ENCODE measurements at places on chromosomes 3 and 15. TPM values are rescaled to one million over a fixed set of nuclear protein-coding genes. Genes with fewer than 3 reads are reported as not detected.

DNA sequence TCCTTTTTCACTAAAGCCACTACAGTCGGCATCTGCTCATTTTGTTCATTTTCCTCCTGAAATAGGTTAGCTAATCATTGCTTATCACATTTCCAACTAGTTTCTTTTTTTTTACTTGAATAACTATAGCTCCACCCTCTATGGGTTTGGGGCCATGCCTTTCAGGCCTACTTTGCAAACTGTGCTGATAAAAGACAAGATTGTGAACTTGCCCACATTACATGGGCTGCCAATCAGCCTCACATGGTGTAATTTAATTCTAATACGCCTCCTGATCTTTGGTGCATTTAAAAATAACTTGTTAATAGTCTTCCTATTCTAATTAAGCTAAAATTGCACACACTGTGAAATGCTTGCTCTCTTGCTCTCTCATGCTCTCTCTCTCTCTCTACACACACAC lies 90.5 kb downstream of the TGFBR2 start:
- no peak for DNase-seq

GRCh38 chr3:136818191-136818768 lies 646 bp upstream of the SLC35G2 start:
- DNase-seq: peak; percentile 89

Gene OR5K4
- polyA plus RNA-seq: not detected

- peak; percentile 63 for DNase-seq
Measured at GRCh38 chr3:57958642-57959422, 49.4 kb upstream of the FLNB start.

GRCh38 chr15:69060744-69061143 lies 46.2 kb downstream of the NOX5 start:
- DNase-seq: no peak

Gene MITF
- polyA plus RNA-seq: 31.6 TPM

Gene GNAT1
- polyA plus RNA-seq: not detected

- DNase-seq: peak; percentile 50
Measured at GRCh38 chr3:27293939-27294338, 75.2 kb downstream of the NEK10 start.

Gene ECT2
- 51.6 TPM for polyA plus RNA-seq

Gene RAB5A
- polyA plus RNA-seq: 64.5 TPM

DNA sequence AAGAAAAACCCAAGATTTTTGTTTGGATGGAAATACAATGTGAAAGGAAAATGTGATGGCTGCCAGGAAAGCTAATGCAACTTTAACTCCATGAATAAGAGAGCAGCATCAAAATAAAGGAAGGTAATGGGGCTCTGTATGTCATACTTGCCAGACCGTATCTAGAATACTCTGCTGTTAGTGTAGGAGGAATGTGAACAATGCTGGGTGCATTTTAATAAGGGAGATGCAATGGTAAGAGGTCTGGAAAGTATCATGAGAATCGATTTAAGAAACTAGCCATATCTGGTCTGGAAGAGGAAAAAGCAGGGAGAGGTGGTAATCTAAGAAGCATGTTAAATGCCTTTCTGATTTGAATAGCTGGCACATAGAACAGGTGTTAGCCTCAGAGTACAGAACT lies 239.6 kb downstream of the GBE1 start:
- no peak for DNase-seq

Gene ETV5
- polyA plus RNA-seq: 23.1 TPM

- DNase-seq: peak; percentile 89
Measured at GRCh38 chr3:134328147-134328591, 46.1 kb downstream of the AMOTL2 start.

DNA sequence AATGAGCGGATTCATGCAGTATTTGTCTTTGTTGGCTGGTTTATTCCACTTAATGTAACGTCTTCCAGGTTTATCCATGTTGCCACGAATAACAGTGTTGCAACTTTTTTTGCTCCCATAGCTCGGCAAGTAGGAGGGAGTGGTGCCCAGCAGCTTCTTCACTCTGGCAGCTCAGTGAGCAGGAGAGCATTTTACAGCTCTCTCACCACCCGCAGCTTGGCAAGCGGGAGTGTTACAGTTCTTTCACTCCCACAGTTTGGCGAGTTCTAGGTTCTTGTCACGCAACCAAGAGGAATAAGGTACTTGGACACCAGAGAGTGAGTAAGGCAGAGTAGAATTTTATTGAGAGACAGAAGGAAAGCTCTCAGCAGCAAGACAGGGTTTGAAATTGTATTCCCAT lies 935.2 kb downstream of the TBL1XR1 start:
- DNase-seq: no peak

Gene CX3CR1
- not detected for polyA plus RNA-seq

Gene TMEM266
- 0.09 TPM for polyA plus RNA-seq

- peak; percentile 79 for DNase-seq
Measured at GRCh38 chr3:115713284-115713683, 90.0 kb downstream of the GAP43 start.

DNA sequence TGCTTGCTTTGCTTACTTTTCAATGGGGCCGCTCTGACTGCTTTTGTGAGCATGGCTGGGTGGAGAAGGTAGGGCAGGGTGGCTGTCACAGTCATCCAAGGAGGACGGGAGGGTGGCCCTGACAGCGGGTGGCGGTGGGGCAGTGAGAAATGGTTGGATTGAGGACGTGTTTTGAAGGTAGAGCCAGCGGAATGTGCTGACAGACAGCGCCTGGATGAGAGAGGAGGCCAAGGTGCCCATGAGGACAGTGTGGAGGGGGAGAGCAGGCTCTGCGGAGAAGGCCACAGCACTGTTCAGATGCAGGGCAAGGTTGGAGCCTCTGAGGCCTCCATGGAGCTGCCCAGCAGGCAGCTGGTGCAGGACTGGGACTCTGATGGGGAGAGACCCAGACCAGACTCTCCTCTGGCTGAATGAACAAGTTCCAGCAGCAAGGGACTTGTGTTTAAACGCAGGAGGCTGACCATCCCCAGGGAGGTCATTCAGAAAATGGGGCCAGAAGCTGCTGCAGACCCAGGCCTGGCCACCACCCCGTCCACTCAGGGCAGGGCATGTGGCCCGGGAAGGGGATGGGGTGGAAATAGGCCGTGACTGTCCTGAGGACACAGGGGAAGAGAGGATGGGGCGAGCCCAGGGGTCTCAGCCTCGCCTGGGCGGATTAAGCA lies 120.3 kb upstream of the PRR20G start:
- no peak for DNase-seq

GRCh38 chr3:151891721-151892120 lies 18.3 kb downstream of the SUCNR1 start:
- no peak for DNase-seq

- peak; percentile 39 for DNase-seq
Measured at GRCh38 chr3:150000641-150001040, 29.9 kb upstream of the PFN2 start.

DNA sequence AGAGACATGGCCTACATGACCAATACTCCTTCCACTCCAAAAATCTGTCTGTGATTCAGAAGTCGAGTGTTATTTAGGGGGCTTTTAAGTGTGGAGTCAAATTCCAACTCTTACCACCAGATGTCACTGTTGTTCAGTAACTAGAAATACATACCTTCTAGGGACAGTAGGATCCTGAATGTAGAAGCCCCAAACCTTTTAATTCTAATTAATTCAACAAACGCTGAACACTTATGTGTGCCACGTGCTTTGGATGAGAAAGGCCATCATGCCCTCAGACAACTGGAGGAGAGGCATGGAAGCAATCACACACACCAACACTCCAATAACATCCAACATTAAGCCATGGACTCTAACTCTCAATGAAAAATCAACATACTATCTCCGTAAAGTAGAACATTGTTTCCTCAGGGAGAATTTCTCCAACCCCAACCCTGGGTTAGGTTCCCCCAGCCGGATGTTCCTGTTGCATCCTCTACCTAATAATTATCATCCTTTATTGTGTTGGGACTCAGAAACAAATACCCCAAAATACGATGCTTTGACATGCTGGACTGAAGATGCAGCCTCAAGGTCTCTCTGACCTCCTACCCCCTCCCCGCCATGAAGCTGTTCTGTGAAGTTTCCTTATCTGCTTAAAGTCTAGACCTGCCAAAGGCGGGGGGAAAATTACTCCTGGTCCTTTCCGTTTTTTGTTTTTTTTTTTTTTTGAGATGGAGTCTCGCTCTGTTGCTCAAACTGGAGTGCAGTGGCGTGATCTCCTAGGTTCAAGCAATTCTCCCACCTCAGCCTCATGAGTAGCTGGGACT lies 8.0 kb upstream of the CCDC13 start:
- DNase-seq: peak; percentile 62

DNA sequence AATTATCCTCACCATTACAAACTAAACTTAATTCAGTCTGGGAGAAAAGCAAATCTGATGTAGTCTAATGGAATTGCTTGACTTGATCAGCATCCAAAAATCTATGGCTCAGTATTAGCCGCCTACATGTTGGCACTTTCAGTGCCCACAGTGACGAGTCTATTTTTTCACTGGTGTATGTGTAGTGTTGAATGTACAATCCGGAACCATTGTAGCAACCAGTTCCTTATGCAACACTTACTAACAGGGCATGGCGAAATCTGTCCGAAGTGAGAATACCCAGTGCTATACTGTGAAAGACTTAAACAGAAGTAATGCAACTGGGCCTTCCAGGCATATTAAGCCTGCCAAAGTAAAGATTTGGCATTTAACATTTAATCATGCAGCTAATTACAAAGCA lies 18.6 kb downstream of the LRRN1 start:
- DNase-seq: no peak

- DNase-seq: peak; percentile 62
Measured at GRCh38 chr3:9552252-9552999, 1.2 kb downstream of the LHFPL4 start.

- peak; percentile 65 for DNase-seq
Measured at GRCh38 chr3:134477002-134477401, 8.8 kb downstream of the ANAPC13 start.

GRCh38 chr3:50627407-50628051 lies 10.6 kb downstream of the MAPKAPK3 start:
- DNase-seq: peak; percentile 67

- DNase-seq: no peak
Measured at GRCh38 chr3:183211352-183211751, 41.7 kb upstream of the B3GNT5 start.

GRCh38 chr3:134087060-134087974 lies 57.6 kb upstream of the SLCO2A1 start:
- peak; percentile 36 for DNase-seq

GRCh38 chr3:18119866-18120265 lies 305.3 kb downstream of the SATB1 start:
- no peak for DNase-seq

DNA sequence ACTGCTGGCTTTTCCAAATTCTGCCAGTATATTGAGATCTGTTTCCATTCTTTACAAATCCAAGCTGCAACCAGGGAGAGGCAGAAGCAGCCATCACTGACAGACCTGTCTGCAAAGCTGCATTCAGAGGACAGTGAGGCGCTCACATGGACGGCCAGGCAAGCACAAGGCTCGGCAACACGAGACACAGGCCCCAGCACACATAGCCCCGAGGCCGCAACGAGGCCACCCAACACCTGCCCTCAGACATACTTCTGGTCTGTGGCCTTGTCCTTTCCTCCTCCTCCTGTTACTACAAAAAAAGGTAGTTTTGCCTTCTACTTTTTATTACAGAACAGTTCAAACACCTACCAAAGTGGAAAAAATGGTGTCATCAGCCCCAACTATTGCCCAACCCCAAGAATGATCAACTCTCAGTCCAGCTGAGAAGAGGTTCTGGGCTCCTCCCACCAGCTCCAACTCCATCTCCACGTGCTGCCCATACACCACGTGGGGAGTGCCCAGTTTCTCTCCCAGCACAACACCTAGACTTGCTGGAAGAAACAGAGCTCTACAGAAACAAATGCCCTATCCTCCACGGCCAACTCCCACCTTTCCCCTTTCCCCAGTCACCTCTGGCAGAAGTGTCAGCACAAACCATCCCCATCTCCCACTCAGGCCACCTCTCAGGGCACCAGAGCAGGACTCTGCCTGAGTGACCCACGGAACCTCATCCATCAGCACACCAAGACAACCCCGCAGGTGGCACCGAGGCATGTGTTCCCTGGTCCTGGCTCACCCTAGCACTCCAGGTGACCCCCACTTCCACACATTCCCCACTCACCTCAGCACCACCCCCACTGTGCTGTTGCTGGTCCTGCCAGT lies 7.4 kb downstream of the ZXDC start:
- no peak for DNase-seq

Gene TPRG1
- 0.32 TPM for polyA plus RNA-seq

- DNase-seq: no peak
Measured at GRCh38 chr15:43258781-43259180, 7.9 kb downstream of the TGM5 start.

DNA sequence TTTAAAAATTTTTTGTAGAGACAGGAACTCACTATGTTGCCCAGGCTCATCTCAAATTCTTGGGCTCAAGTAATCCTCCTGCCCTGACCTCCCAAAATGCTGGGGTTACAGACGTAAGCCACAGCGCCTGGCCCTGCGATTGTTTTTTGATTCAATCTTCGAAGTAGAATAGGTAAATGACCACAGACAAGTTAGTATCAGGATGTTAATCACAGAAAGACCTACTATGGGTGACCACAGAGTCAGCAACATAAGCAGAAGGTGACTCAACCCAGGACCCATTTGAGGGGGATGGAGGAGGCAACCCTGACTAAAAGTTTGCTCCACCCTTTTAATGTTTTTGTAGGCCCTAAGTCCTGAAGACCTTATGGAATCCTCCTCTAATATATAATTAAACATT lies 10.0 kb upstream of the USP3 start:
- no peak for DNase-seq

DNA sequence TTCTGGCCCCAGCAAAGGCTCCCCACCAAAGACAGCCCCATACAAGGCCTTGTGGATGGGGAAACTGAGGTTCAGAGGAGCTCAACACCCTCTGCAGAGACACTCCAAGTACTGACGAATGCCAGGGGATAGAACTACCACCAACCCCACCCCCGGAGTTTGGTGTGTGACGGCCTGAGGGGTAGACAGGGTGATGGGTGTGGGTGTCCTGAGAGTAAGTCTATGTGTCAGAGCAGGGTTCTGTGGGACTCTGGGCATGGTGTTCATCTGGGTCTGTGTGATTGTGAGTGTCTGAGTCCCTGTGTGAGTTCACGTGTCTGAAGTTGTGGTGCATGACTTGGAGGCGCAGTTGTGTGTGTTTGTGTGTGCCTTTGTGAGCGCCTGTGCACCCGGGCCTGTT lies 7.4 kb downstream of the PTH1R start:
- DNase-seq: no peak

DNA sequence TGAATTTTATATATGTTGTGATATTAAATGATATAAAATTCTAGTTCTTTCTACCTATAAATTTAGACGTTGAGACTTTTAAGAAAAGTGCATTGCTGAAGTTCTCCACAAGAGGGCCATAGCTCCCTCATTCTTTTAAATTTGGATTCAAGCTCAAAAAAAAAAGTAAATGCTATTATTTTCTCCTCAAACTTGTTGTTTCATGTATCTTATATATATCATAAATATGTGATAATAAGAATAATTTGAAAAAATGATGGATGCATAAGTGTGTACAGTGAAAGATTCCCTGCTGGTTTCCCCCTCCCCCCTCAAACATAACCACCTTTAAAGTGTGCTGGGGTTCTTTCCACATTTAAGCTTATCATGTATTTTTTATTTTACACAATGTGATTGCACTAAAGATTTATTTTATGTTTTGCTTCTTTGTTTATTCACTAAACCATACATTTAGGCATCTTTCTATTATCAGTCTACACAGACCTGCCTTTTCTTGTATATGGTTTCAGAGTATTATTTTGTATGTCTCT lies 769.4 kb upstream of the GOLIM4 start:
- no peak for DNase-seq

- DNase-seq: no peak
Measured at GRCh38 chr3:14122301-14122700, 2.4 kb downstream of the CHCHD4 start.

Gene CKMT1A
- not detected for polyA plus RNA-seq
